ENCODE measurements at places on chromosomes 5 and 9.

- DNase-seq, result no peak
Observed at GRCh38 chr5:82312373-82312856, 34.3 kb upstream of the RPS23 start.

- no peak for DNase-seq
Observed at GRCh38 chr5:43772764-43773477, 169.9 kb downstream of the NNT start.

GRCh38 chr9:107782381-107782780 lies 292.8 kb upstream of the KLF4 start:
- no peak for DNase-seq

DNA sequence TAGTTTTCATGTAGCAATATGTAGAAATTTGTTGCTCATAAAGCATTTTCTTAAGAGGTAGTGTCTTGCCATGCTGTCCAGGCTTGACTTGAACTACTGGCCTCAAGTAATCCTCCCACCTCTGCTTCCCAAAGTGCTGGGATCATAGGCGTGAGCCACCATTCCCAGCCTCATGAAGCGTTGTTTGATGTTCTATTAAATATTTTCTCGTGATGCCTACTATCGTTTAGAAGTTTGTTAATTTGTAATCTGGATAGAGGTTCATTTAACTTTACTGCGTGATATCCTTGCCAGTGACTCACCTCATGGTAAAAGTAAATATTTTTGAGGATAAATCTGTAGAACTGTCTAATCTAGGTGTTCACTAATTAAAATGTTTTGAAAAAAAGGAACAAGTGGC lies 82.6 kb downstream of the VCAN start:
- no peak for DNase-seq

GRCh38 chr9:78267889-78268288 lies 29.0 kb upstream of the PSAT1 start:
- no peak for DNase-seq

DNA sequence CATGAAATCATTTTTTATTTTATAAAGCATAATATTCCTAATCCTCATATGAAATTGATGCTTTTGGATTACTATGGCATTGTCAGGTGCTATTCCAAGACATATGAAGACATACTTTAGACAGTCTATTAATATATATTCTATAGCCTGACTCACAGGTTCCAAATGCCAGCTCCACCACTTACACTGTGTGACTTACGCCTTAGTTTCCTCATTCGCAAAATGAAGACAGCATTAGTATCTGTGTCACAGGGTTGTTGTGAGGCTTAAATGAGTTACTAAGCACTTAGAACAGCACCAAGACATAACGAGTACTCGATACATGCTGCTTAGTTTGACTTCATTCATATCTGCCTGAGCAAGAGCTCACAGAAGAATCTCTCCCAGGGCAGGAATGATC lies 132.2 kb upstream of the PTGER4 start:
- DNase-seq, result no peak

DNA sequence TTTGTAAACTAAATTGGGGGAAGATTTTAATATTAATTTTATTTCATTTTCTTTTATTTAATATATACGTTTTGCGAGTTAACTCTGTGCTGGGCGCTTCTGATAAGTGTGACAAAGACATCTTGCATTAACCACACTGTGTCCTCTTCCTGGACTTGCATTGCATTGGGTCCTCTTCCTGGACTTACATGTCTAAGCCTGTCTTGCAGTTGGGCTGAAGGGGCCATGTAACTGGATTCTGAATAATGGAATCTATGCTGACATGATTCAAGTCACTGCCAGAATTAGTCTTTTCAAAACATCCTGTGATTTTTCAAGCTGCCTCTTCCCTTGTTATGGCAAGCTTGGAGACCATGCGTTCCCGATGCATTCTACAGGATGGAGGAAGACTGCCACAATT lies 122.6 kb downstream of the TRIM32 start:
- DNase-seq, result no peak

GRCh38 chr5:52870448-52870847 lies 82.7 kb downstream of the ITGA1 start:
- DNase-seq, result no peak

- DNase-seq, result peak; percentile 54
Observed at GRCh38 chr5:143008809-143009521, 238.8 kb downstream of the ARHGAP26 start.

GRCh38 chr9:136771907-136772415 lies 7.6 kb upstream of the LCN15 start:
- DNase-seq, result no peak

DNA sequence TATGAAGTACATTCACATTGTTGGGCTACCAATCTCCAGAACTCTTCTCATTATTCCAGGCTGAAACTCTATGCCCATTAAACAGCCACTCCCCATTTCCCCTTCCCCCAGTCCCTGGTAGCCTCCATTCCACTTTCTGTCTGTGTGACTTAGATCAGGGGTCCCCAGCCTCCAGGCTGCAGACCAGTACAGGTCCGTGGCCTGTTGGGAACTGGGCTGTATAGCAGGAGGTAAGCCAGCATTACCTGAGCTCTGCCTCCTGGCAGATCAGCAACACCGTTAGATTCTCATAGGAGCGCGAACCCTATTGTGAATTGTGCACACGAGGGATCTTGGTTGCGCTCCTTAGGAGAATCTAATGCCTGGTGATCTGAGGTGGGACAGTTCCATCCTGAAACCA lies 23.1 kb downstream of the ZNF618 start:
- no peak for DNase-seq

DNA sequence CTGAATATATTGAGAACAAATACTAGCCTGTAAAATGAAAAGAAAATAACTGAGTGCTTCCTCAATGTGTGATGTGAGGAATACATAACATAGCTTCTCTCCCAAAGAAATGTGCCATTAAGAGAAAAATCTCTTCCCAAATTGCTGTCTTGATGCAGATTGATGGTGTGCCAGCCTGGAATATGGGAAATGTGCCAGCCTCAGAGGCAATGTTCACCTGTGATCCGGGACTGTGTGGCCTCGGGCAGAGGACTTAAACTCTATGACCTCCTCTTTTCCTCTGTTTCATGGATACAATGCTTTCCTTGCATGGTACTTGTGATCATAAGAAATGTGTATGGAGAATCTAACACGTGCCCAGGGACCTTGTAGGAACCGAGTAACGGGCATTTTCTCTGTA lies 370.9 kb downstream of the DIRAS2 start:
- DNase-seq, result no peak

- DNase-seq, result peak; percentile 54
Observed at GRCh38 chr5:149828161-149829011, 98.3 kb downstream of the PPARGC1B start.

- no peak for DNase-seq
Observed at GRCh38 chr5:1208743-1209488, 7.5 kb downstream of the SLC6A19 start.

GRCh38 chr9:126505697-126506346 lies 107.9 kb upstream of the LMX1B start:
- no peak for DNase-seq

GRCh38 chr9:4700091-4700490 lies 20.7 kb downstream of the CDC37L1 start:
- no peak for DNase-seq

GRCh38 chr5:41863871-41864486 lies 6.2 kb downstream of the OXCT1 start:
- DNase-seq, result no peak

GRCh38 chr9:103661663-103662062 lies 432.4 kb upstream of the SMC2 start:
- DNase-seq, result no peak

- no peak for DNase-seq
Observed at GRCh38 chr5:121489972-121490371, 361.7 kb upstream of the FTMT start.

GRCh38 chr5:14699807-14700400 lies 35.4 kb downstream of the OTULIN start:
- DNase-seq, result no peak

DNA sequence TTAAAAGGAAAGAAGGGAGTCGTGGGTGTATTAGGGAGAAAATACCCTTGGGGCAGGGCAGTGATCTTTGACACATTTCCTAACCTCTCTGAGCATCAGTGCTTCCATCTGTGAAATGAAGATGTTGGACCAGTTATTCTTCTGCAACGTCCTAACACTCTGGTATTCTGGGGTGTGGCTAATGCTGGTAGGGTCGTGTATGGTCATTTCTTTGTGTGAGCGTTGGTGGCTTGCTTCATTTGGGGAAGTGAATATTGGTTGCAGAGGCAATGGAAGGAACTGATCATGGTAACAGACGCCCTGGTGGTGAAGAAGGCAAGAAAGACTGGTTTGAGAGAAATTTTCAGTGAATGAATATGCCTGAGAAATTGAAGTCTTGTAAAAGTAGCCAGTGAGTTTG lies 67.9 kb upstream of the TTC23L start:
- DNase-seq, result no peak

DNA sequence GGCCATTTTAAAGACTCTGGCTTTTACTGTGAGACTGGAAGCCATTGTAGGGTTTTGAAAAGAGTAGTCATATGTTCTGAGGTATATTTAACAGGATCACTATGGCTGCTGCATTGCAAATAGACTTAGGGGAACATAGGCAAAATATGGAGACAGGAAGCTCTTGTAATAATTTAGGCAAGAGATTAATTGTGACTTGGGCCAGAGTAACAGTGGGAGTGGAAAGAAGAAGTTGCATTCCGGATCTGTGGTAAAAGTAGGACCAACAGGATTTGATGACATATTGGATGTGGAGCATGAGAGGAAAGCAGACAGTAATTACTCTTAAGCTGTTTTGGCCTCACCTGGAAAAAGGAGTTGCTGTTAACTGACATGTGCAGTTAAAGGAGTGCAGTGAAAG lies 85.6 kb downstream of the SMIM15 start:
- no peak for DNase-seq

DNA sequence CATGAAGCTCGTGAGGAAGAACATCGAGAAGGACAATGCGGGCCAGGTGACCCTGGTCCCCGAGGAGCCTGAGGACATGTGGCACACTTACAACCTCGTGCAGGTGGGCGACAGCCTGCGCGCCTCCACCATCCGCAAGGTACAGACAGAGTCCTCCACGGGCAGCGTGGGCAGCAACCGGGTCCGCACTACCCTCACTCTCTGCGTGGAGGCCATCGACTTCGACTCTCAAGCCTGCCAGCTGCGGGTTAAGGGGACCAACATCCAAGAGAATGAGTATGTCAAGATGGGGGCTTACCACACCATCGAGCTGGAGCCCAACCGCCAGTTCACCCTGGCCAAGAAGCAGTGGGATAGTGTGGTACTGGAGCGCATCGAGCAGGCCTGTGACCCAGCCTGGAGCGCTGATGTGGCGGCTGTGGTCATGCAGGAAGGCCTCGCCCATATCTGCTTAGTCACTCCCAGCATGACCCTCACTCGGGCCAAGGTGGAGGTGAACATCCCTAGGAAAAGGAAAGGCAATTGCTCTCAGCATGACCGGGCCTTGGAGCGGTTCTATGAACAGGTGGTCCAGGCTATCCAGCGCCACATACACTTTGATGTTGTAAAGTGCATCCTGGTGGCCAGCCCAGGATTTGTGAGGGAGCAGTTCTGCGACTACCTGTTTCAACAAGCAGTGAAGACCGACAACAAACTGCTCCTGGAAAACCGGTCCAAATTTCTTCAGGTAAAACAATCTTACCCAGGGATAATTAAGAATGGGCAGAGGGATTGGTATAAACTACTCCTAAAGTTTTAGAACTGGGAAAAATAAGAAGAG lies 12.9 kb downstream of the ITGA1 start:
- DNase-seq, result no peak

DNA sequence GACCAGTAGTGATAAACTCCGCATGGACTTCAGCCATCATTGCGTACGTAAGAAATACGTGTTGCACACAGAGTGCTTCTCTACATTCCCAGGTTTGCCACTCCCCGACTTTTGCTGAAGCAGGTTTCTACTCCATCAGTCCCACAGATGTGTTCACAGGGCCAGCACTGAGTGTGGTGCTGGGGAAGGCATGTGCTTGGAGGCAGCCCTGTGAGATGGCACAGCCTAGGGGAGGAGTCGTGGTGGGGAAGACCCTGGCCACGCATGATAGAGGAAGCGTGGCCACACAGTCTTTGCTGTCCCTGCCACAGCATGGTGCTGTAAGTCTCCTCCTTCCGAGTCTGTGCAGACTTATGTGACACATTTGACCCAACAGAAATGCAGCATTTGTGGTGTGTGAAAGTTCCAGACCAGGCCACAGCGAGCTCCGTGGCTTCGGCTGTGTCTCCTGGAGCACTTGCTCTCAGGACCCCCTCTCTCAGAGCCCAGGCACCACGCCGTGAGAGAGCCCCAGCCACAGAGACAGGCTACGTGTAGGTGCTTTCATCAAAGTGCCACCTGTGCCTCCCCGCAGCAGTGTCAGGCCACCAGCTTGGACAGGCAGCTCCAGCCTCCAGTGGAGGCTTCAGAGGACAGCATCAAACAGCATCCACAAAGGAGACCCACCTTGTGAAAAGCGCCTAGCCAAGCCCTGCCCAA lies 197.8 kb downstream of the AUH start:
- DNase-seq, result no peak

DNA sequence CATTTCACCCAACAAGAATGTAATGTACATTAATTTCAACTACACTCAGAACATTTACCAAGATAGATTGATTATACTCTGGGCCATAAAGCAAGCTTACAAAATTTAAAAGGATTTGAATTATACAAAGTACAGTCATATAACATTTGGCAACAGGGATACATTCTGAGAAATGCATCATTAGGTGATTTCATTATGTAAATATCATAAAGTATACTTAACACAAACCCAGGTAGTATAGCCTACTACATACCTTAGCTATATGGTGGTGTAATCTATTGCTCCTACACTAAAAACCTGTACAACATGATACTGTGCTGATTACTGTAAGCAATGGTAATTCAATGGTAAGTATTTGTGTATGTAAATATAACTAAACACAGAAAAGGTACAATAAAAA lies 202.9 kb downstream of the MPDZ start:
- DNase-seq, result no peak

Measured in stimulated activated CD4-positive, alpha-beta T cell treated with anti-CD3 and anti-CD28 coated beads, TNF-alpha, amount 100 ng/mL, for 1 hour (primary cell).